Gastrocnemius medialis (tissue), 4 donors: ENCODE measurements at places on chromosomes 7 and 10. TPM values are rescaled to one million over a fixed set of nuclear protein-coding genes. Genes with fewer than 3 reads are reported as not detected.
A peak's percentile ranks its signal among the peaks of the same experiment; 100 is the strongest.

Gene ACADSB
- total RNA-seq = 40.2 TPM

Gene ITGA8
- 14.8 TPM for total RNA-seq

Gene CYP3A5
- total RNA-seq = 1.8 TPM

Gene AKR1C8
- not detected for total RNA-seq

GRCh38 chr10:97820096-97820704 lies 29.4 kb upstream of the GOLGA7B start:
- H3K4me1 ChIP-seq = peaks cover 33% of the 10 kb centered on the region
- no peak overlapping the region for H3K27ac ChIP-seq
- DNase-seq = no peak

DNA sequence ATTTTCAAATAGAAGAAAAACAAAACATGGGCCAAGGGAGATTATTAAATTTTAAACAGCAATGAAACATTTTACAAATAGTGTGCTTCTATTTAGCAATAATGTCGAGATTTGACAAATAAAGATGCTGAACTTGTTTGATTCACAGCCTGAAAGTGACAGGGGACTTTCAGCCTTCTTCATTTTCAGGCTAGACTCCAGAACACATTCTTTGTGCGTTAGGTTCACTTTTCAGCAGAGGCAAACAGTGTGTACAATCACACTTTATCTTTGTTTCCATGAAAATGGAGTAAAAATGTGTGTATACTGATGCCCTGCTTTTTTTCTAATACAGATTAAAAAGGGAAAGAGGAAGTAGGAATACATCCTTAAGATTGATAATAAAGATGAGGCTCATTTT lies 35.6 kb downstream of the FAM171A1 start:
- H3K36me3 ChIP-seq = no peaks in the 10 kb centered on the region
- H3K4me1 ChIP-seq = peaks cover 11% of the 10 kb centered on the region
- no peak overlapping the region for H3K27ac ChIP-seq
- no peaks in the 10 kb centered on the region for H3K27me3 ChIP-seq
- no peak overlapping the region for H3K4me3 ChIP-seq

DNA sequence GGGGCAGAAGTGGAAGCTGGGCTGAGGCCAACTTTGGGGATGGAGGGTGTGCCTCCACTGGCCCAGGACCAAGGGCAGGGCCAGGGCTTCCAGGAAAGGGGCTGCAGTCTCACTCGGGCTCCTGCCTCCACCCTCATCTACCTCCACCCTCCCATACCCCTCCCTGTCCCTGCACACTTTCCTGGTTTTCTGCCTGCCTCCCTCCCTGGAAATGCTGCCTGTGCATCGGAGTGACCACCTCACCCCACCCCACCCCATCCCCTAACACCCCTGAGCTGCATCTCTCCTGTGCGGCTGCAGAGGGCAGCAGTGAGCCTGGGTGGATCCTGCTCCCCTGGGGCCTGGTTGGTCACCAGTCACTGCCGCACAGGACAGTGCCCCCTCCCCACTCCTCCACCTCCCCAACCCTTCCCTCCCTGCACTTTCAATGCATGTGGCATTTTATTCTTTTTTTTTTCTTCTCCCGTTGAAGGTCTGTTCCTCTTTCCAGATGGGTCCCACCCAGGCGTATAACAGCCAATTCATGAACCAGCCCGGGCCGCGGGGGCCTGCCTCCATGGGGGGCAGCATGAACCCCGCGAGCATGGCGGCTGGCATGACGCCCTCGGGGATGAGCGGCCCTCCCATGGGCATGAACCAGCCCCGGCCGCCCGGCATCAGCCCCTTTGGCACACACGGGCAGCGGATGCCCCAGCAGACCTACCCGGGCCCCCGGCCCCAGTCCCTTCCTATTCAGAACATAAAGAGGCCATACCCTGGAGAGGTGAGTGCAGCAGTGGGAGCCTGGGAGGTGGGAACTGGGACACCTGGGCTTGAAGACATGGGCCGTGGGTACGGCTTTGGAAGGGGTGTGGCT lies 54.1 kb upstream of the PPIF start:
- H3K27me3 ChIP-seq = no peaks in the 10 kb centered on the region
- no peaks in the 10 kb centered on the region for H3K36me3 ChIP-seq
- H3K27ac ChIP-seq = no peak overlapping the region
- H3K4me1 ChIP-seq = no peaks in the 10 kb centered on the region
- no peak overlapping the region for H3K4me3 ChIP-seq
- DNase-seq = no peak

GRCh38 chr10:87092861-87093631 lies 1.6 kb downstream of the GLUD1 start:
- H3K4me3 ChIP-seq = peak overlapping the region; percentile 87
- H3K27ac ChIP-seq = peak overlapping the region; percentile 99
- no peak for DNase-seq

DNA sequence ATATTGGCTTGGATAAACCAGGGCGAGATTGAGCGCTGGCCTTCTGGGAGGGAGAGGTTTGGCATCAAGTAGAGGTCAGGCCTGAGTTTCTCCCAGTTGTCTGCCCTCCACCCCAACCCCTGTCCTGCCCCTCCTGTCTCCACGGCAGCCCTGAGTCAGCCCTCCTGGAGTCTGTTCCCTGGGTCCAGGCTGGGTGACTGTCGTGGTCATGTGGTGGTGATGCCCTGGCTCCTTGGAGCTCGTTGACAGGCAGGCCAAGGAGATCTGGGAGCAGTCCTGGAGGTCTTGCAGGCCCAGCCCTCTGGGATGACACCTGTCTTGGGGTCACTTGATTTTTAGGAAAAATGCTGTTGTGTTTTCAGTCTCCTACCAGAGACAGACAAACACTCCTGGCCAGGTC lies 53.6 kb upstream of the PODXL start:
- DNase-seq = no peak
- H3K27ac ChIP-seq = no peak overlapping the region
- no peaks in the 10 kb centered on the region for H3K36me3 ChIP-seq

DNA sequence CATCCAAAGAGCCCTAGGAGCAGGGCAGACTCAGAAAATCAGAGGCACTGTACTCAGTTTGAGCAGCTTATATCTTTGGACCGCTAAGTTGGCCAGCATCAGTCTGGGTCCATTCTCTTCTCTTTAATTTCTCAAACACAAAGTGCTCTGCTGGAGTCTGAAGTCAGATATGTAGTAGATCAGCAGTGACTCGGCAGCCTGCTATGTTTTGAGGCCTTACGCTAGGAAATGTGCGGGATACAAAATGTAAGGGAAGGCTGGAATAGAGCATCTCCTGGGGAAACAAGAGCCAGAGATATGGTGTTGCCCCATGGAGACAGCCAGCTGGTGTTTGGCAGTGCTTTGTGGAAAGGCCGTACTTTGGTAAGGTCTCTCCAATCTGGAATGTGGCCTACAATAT lies 60.6 kb upstream of the VKORC1L1 start:
- no peak for DNase-seq
- H3K4me1 ChIP-seq = no peaks in the 10 kb centered on the region
- H3K36me3 ChIP-seq = no peaks in the 10 kb centered on the region
- H3K4me3 ChIP-seq = no peak overlapping the region
- no peaks in the 10 kb centered on the region for H3K27me3 ChIP-seq
- H3K27ac ChIP-seq = no peak overlapping the region

DNA sequence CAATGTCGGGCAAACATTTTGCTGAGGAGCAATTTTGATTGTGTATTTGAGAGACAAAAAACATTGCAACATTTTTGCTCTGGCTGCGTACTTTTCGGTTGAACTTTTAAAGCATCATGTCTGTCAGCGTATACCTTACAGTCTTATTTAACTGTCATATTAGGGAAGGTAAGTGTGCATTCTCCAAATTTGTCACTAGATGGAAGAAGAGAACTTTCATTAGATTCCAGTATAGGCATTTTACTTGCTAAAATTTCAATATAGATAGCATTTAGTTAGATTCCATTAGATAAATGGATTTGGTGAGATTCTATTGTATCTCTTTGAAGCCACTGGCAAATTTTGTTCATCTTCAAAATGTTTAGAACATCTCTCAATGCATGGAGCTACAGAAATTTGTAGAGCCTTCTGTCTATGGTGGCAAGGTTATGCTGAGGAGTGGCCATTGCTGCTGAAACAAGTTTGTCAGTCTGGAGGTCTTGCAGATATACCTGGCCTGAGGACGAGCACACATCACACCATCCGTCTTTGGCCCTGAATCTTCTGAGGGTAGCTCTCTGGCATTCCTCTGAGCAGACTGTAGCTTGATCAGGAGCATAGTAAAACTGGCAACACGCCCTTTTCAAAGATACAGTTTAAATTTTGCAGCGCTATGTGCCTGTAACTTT lies 437.5 kb upstream of the MBL2 start:
- H3K27ac ChIP-seq = no peak overlapping the region
- no peaks in the 10 kb centered on the region for H3K36me3 ChIP-seq
- H3K4me3 ChIP-seq = no peak overlapping the region
- no peaks in the 10 kb centered on the region for H3K4me1 ChIP-seq

- H3K36me3 ChIP-seq = peaks cover 4% of the 10 kb centered on the region
- no peaks in the 10 kb centered on the region for H3K4me1 ChIP-seq
- no peak overlapping the region for H3K4me3 ChIP-seq
- no peak overlapping the region for H3K27ac ChIP-seq
- H3K27me3 ChIP-seq = no peaks in the 10 kb centered on the region
Observed at GRCh38 chr10:122930140-122930539, 19.7 kb downstream of the FAM24A start.

DNA sequence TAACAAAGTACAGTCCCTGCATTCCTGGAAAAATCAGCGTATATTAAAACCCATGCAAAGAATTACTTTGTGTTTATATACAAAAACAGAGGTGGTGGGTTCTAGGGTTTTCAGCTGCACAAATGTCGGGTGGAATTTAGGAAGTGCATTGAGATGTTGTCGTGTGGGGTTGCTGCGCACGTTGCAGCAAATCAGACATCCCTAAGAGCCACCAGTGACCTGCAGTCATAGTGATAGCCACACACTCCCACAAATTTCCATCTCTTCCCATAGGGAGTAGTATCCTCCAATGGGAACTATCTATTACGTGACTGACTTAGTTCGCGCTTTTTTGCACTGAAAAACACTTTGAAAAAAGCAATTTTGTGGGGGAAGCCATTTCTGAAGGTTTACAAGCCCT lies 375.2 kb upstream of the GALNT17 start:
- no peak overlapping the region for H3K4me3 ChIP-seq
- no peaks in the 10 kb centered on the region for H3K36me3 ChIP-seq
- H3K27ac ChIP-seq = no peak overlapping the region
- peaks cover 5% of the 10 kb centered on the region for H3K4me1 ChIP-seq

DNA sequence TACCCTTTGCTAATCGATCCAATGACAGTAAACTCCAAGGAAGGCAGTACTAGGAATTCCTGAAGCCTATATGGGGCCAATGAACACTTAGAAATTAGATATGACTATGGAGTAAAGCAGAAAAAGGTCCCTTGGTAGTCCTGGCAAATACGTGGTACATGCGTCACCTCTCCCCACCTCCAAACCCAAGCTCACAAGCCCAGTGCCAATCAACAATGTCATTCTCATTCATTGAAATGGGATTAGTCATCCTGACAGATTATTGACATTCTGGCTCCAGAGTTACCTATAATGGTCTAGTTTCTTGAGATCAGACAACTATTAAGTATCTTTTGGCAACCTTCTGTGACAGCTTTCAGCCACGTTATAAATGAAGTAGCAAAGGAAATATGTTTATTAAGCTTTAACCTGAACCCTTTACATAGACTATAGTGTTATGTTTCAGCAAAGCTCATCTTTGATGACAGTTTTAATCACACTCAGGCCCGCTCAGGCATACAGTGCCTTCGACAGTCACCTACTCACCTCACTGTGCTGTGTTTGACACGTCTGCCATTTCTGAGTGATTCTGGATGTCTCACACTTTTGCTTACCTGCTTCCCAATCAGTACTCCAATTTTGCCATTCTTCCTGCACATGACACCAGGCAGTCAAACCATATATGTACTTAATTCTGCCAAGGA lies 69.6 kb upstream of the ADO start:
- no peak overlapping the region for H3K4me3 ChIP-seq
- H3K36me3 ChIP-seq = no peaks in the 10 kb centered on the region
- no peaks in the 10 kb centered on the region for H3K27me3 ChIP-seq
- no peaks in the 10 kb centered on the region for H3K4me1 ChIP-seq
- no peak for DNase-seq
- H3K27ac ChIP-seq = no peak overlapping the region

- no peak for DNase-seq
- no peaks in the 10 kb centered on the region for H3K36me3 ChIP-seq
- H3K27ac ChIP-seq = no peak overlapping the region
- no peaks in the 10 kb centered on the region for H3K27me3 ChIP-seq
Observed at GRCh38 chr10:77029777-77030717, 607.6 kb downstream of the KCNMA1 start.

- peak overlapping the region; percentile 90 for H3K4me3 ChIP-seq
- H3K27ac ChIP-seq = peak overlapping the region; percentile 93
- no peaks in the 10 kb centered on the region for H3K36me3 ChIP-seq
- peaks cover 17% of the 10 kb centered on the region for H3K4me1 ChIP-seq
Observed at GRCh38 chr7:12211711-12212485, 804 bp downstream of the TMEM106B start.

GRCh38 chr10:69125554-69125953 lies 1.6 kb downstream of the VPS26A start:
- no peaks in the 10 kb centered on the region for H3K27me3 ChIP-seq
- no peak for DNase-seq
- H3K36me3 ChIP-seq = no peaks in the 10 kb centered on the region
- H3K4me3 ChIP-seq = no peak overlapping the region
- H3K4me1 ChIP-seq = peaks cover 29% of the 10 kb centered on the region
- H3K27ac ChIP-seq = no peak overlapping the region

DNA sequence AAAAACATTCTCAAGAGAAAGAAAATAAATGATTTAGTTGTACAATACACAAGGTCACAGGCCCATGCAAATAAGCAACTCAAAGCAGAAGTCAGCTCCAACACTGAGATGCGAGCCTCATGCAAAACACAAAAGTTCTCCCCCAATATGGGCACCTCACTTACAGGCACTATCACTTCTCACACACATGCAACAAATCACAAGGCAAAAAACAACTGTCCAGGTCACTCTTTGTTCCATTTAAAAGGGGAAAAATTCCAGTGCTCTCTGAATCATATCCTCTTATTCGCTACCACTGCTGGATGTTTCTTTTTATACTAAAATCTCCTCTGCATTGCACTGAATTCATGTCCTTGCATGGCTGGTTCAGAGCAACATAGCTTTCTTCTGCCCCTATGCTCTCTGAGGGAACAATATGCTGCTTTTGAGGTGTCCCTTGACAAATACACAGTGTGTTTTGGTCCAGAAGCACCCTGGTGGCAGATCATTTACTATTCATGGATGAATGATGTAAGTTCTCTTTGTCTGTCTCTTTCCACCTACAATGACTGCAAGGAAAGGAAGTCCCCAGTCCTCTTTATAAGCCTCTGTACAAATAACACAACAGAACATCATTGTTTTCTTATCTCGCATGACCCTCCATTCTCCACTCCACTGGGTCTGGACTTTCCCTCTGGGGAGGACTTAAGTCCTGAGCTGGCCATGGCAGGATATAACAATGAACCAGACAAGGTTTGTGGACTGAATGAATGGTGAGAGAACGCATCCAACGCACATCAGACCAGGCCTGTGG lies 85.4 kb upstream of the GSDME start:
- DNase-seq = no peak
- no peaks in the 10 kb centered on the region for H3K27me3 ChIP-seq
- no peaks in the 10 kb centered on the region for H3K4me1 ChIP-seq
- no peak overlapping the region for H3K27ac ChIP-seq
- H3K4me3 ChIP-seq = no peak overlapping the region
- no peaks in the 10 kb centered on the region for H3K36me3 ChIP-seq

GRCh38 chr7:42493436-42494198 lies 256.6 kb upstream of the GLI3 start:
- H3K27me3 ChIP-seq = peaks cover 12% of the 10 kb centered on the region
- DNase-seq = peak; percentile 53
- H3K4me1 ChIP-seq = peaks cover 6% of the 10 kb centered on the region
- H3K27ac ChIP-seq = peak overlapping the region; percentile 33
- no peaks in the 10 kb centered on the region for H3K36me3 ChIP-seq
- H3K4me3 ChIP-seq = peak overlapping the region; percentile 46
